ENCODE measurements at places on chromosomes 6 and 20.

GRCh38 chr6:80142586-80142985 is 36.1 kb downstream of the BCKDHB start:
- no peak for DNase-seq

DNA sequence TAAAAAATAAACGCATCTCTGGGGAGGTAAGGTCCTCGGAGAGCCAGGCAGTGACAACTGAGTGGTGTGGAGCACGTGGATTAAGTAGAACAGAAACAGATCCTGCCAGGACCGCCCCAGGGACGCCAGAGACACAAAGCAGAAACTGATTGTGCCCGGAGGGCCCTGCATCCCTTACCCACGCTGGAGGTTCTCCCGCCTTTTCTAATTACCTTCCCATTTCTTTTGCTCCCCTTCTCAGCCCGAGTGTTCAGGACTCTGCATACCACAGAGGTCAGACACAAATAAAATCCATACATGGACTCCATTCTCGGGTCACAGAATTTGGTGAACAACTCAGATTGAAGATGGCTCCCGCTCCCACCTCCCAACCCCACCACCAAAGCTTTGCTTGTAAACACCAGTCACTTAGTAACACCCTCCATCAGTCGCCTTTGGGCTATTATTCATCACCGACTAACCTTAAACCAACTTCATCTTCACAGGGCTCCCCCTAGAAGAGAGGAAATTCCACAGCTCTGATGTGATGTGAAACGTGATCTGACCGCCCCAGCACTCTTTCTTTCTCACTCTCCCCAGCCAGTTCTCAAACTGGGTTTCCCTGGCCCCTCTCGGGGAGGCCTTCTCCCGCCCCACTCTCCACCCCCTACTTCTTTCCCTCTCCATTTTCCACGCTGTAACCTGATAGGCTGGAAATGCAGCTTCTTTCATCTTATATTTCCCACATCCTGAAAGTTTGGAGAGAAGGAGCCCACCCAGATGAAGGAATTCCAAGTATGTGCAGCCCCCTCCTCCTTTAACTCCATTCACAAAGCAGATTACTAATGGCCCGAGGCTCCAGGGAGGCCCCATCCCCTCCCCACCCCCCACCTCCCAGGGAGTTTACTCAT is 32.5 kb upstream of the PIM1 start:
- DNase-seq = no peak

DNA sequence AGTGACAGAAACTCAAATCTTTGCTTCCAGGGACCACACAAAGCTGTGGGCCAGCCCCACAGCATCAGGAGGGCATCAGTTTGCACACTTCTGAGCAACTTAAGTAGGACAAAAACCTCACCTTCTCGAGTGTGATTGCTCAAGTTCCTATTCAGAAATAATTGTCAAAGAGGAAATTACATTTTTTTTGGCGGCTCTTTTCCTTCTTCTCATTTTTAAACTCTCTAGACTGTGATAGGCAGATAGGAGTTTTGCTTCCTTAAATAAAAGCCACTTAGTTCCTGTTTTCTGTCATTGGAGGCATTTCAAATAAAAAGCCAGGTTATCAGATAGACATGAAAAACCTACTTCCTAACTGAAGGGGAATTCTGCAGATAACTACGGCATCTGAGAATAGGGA is 11.2 kb upstream of the TAGAP start:
- no peak for DNase-seq

DNA sequence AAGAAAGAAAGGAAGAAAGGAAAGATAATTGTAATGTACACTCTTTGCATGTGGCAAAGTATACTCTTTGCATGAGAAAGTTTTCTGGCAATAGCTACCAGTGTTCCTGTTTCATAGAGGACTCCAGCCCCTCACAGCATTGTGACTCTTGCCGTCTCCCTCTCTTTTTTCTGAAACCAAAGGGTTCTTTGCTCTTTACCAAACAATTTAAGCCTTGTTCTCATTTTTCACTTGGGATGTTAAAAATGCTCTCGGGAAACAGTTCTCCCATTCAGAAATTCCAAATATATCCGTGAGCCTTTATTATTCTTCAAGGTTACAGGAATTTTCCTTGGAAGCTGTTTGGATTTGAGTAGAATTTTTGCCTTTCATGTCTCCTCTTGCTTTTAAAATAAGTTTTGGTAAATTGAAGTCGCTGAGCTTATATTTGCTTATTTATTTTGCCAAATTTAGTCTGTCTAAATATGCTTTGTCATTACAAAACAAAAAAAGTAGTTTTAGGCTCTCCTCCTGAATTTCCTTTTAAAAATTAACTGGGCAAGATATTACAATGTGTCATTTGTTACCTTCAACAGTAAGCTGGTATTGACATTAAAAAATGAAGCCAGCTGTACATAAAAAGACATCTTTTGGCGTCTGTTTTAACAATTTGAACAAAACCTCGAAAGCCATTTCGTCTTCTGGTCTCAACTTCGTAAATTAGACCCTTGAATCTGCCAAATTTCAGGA is 103.8 kb upstream of the ARMC2 start:
- DNase-seq = peak; percentile 19

DNA sequence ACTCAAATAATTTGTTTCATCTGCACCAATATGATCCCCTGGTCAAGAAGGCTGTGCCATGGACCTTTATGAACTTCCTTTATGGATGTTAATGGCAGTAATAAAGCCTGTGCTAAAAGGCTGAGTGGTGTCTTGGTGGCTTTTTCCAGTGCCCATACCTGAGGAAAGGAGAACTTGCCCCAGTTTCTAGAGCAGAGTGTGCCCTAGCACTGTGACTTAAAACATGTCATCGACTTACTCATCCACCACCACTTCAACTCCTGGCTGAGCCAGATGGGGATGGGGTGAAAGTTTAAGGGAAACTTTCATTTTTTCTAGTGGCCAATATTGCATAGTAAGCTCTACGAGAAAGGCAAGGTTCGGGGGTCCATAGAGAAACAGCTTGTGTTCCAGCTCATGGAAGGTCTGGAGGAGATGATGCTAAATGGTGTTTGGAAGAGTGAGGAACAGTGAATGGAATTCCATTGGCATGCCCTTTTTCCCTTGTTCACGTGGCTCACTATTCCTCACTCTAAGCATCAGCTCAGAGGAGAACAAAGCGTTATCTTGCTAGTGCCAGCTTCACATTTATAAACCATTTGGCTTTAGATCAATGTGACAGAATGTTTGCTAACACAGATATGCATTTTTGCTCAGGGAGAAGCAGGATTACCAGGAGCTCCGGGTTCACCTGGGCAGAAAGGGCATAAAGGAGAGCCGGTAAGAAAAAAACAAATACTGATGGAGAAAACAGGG is 71.2 kb downstream of the COL19A1 start:
- no peak for DNase-seq

- no peak for DNase-seq
Measured at GRCh38 chr6:14596410-14596809, 478.8 kb downstream of the CD83 start.

DNA sequence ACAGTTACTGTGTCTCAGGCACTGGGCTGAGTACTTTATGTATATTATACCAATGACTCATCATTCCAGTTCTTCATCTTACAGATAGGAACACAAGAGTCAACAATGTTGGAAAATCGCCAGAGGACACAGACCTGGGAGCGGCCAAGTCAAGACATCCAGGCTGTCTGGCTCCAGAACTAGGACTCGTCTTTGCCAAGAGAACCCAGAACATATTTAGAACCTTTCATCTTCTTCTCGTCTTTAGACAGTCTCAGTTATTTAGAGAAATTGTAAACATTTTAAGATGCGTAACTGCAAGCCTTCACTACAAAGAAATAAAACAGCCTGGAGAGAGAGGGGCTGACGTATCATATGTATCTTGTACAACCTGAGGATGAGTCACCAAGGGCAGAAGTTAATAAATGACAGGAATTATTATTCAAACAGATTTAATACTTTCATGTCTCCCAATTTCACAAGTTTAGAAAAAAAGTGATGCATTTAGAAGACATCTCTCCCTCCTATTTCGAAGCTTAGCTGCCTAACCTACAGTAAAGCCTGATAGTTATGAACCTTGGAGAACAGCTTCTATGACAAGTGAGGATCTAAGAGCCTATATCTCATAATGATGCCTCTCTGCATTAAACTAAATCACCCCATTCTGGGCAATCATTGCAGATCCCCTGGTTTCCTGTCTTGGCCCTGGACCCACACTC is 43.4 kb downstream of the SLC22A3 start:
- no peak for DNase-seq

GRCh38 chr6:125868678-125869395 is 78.1 kb downstream of the NCOA7 start:
- DNase-seq = peak; percentile 67

GRCh38 chr6:161244725-161245124 is 29.1 kb downstream of the AGPAT4 start:
- no peak for DNase-seq

GRCh38 chr20:48605364-48606171 is 222.2 kb downstream of the PREX1 start:
- no peak for DNase-seq

- DNase-seq = no peak
Measured at GRCh38 chr6:136160250-136160649, 89.9 kb downstream of the MTFR2 start.

DNA sequence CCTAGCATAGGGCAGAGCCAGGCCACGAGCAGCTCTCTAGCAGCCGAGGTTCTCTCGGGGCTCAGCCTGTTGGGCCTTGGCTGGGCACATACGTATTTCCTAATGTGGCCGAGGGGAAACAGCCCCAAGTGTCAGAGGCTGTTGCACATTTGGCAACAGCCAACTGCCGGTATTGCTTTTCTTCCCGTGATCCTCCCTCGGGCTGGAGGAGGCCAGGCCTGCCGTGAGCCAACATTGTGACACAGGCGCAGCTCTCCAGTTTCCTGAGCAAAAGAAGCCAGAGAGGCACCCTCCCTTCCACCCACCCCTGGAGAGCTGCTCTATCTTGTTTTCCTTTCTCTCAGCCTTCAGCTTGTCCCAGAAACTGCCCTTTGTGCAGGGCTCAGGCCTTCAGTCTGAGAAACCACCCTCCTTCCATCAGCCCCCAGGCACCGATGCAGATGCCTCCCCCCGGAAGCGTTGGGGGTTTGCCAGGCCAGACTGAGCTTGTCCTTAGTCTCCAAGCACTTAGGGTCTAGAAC is 5.1 kb upstream of the BPI start:
- peak; percentile 73 for DNase-seq

DNA sequence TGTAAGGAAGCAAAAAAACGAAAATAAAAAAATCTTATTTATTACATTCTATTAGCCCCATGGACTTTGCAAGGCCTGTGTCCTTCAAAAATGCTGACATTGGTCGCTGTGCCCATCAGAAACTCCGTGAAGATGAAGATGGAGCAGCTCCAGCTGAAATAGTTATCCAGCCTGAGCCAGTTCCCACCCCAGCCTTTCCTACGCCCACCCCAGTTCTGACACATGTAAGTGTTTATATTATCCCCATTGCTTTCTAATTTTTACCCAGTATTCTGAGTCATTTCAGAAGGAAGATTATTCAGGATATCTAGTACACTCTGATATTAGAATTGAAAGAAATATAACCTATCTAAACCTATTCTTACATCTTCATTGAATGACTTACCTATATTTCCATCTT is 217.7 kb downstream of the ARHGAP18 start:
- peak; percentile 47 for DNase-seq

DNA sequence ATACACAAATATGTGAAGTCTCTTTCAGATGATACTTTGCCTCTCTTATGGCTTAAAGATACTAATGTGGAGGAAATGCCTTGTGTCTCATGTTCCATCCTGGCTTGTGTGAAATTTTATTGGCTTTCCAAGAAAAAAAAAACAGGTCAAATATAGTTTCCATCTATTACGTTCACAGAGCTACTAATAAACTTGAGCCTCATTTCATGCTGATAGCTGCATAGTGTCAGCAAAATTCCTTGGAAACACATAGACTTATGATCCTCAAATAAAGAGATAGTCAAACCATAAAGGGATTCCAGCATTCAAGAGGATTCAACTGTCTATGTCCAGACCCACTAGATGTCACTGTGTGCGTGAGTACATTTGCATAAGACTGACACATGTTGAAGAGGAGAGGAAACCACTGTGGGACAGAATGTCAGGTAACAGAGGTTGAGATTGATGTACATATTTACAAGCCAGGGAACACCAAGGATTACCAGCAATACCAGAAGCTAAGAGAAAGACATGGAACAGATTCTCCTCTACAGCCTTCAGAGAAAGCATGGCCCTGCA is 266.6 kb downstream of the COL12A1 start:
- DNase-seq = no peak

DNA sequence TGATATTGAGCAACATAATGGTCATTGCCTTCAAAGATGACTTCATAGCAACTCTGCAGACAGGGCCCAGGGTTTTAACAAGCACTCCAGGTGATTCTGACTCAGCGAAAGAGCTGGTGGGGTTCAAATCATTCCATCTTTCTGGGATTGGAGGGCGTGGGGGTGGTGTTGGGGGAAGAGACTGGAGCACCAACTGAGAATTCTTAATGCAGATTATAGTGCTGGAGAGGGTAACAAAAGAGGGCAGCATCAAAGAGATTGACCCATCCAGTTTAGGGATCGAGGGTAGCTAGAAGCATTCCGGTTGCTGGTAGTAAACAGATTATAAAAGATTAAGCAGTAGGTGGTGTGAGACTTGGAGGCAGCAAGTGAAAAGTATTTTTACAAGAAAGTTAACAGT is 15.9 kb downstream of the PFDN4 start:
- DNase-seq = peak; percentile 19

DNA sequence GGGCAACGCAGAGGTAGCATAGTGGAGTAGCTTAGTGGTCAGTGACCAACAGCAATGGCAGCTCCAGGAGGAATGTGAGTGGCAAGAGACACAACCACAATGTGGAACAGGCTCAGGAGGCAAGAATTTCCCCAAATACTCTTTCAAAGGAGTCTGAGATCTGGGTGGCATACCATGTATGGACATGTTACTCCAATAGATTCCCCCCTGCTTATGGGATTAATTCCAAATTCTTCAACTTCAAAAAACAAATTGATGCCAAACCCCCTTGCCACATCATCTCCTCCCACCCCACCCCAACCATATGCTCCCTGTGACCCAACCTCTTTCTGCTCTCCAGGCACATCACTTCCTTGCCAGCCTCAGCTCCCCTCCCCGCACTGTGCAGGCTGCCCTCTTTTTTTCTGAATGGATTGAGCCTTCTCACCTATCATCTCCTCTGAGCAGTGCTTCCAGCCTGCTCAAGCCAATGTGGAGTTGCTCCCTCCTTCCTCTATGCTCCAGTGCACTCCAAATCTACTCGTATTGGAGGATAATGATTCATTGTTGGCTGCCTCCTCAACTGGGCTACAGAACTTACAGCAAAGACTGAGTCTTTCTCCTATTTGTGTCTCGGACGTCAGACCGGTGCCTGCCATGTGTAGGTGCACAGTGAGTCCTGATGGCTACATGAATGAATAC is 93.0 kb upstream of the CEP85L start:
- DNase-seq = no peak

- DNase-seq = no peak
Measured at GRCh38 chr20:44526129-44526528, 4.3 kb upstream of the SERINC3 start.

Data from head of caudate nucleus (tissue), 42 donors.